NCI-H187 (cell line): ENCODE measurements at places on chromosomes 3 and 15.
A peak's percentile ranks its signal among the peaks of the same experiment; 100 is the strongest.

- DNase-seq: no peak
These were observed 124.5 kb downstream of the SUCLG2 start for GRCh38 chr3:67529915-67530314.

- no peak for DNase-seq
These were observed 17.2 kb downstream of the GPD1L start for GRCh38 chr3:32123620-32124019.

DNA sequence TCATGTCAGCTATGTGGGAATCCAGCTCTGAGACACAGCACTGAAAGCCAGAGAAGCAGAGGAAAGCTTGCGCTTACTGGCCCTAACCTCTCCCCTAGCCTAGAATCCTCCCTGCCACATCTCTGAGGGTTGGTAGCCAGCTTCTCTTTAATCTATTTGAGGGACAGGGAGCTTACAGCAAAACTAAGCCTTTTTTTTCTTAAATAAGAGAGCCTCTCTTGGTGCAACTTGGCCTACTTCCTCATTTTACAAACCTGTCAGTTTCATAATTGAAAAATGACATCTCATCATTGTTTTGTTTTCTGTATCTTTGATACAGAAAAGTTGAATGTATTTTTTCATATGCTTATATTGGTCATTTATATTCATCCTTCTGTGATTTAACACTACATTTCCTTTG lies 193.9 kb downstream of the ZNF621 start:
- DNase-seq: no peak

DNA sequence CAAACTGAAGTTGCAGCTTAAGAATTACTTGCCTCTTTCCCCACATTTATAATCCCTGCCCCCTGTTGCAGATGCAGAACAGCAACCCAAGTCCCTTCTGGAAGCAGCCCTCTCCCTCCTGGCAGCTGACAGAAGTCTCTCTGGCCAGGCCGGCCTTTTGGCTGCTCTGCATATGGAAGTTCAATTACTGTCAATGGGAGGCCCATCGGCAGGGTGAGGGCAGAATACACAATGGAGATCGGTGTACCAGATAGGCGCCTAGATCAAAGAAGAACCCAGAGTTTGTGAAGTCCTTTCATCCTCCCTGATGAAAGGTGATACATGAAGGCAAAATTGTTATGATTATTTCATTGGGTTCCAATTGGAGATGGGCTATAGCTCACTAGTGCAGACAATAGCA lies 327.9 kb upstream of the CTNNB1 start:
- DNase-seq: no peak

DNA sequence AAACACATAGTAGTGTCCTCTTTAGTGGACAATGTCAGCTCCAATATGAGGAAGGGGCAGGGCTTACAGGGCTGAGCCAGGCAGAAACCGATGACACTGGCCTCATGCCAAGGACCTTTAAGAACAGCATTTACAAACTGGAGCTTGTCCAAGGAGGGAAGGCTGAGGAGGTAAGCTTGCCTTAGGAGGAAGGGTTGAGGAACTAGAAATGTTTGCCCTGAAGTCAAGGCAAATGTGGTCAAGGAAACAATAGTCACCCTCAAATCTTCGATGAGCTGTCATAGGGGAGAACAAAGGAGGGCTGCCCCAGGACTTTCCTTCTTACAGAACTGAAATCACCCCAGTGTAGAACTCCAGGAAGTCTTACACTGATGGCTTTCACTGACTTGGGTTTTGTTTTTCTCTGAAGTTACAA lies 136.4 kb downstream of the LIPC start:
- DNase-seq: no peak

GRCh38 chr3:23115171-23115877 lies 87.8 kb upstream of the UBE2E2 start:
- no peak for DNase-seq

DNA sequence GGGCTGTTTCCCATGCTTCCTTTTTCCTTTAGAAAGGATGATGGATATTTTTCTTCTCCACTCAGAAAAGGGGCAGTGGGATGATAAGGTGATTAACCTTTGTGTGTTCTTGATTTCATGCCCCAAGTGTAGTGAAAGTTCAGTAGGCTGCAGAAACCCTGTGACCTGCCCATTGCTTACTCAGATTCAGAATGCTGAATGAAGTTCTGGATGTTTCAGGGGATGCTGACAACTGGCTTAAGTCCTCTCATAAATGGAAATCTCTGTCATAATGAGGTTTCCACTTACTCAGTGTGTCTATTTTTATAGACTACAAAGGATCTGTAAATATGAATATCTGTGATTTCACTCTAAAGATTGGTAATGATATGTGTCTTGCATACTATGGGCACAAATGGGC lies 471.3 kb upstream of the TPRG1 start:
- no peak for DNase-seq

DNA sequence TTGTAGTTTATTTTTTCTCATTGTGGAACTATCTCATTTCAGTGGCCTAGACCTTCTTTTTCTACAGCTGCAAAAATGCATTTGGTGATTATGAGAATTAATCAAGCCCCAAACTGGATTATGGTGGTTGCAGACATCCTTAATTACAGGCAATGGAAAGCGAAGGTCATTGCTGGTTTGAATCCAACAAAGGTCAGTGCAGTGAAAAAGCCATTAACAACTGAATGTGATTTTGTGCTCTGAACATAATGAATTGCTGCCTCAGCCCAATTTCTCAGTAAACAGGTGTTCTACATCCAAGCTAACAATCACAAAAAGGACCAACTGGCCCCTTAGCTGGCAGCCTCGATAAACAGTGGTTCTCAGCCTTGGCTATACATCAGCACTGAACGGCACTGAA lies 260.1 kb upstream of the DPPA4 start:
- DNase-seq: no peak

DNA sequence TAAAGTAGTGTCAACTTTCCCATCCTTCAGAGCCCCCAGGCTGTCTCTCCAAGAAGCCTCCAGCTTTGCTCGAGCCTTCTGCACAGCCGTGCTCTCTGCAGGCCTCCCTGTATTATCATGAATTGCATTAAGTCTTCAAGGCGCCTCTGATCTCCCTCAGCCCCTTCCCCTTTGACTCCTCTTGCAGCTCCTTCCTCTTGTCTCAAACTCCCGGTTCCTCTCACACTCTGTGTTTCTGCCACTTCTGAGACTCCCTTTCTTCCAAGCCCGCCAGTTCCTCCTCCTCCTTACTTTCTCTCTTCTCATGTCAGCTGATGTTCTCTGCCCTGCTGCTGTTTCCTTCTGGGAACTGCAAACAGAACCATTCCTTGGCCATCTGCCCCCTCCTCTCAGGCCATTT lies 418.8 kb downstream of the EPHB1 start:
- DNase-seq: no peak

GRCh38 chr15:93241696-93242585 lies 152.9 kb upstream of the RGMA start:
- no peak for DNase-seq

- peak; percentile 87 for DNase-seq
These were observed at the start of gene FGF12 for GRCh38 chr3:192727032-192727847. Gene FGF12, minus strand, starts transcription at chr3:192727541.

DNA sequence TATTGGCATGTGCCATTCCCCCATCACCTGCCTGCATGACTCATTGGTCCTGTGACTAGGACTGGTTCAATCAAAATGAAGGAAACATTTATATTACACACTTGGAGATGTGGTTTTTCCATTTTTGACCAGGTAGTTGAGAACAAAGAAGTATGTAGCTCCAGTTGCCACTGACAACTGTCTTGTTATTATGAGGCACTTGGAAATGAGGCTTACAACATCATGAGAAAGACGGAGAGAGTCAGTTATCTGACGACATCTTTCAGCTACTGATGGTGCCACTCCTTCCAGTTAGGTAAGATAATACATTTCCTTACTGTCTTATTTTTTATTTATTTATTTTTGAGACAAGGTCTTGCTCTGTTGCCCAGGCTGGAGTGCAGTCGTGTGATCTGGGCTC lies 21.8 kb upstream of the PROK2 start:
- no peak for DNase-seq

DNA sequence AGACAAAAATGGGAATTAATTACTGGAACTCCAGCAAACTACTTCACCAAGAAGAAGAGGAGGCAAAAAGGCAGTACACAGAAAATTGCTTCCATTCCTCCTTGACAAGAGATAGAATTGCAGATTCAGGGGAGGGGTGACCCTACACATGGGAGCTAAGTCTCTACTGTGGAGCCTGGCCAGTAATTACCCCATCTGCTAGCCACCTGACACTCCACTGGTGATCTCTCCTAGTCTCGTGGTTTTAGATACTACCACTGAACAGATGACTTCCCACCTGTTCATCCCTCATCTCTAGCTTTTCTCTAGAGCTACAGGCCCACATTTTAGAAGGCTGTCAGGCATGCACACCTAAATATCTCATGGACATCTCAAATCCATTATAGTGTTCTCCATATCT lies 224.3 kb upstream of the NR2F2 start:
- DNase-seq: no peak

- DNase-seq: no peak
These were observed 208.1 kb downstream of the PTPRG start for GRCh38 chr3:61769266-61769990.

GRCh38 chr3:127275287-127275781 lies 12.5 kb downstream of the PRR20G start:
- DNase-seq: no peak

DNA sequence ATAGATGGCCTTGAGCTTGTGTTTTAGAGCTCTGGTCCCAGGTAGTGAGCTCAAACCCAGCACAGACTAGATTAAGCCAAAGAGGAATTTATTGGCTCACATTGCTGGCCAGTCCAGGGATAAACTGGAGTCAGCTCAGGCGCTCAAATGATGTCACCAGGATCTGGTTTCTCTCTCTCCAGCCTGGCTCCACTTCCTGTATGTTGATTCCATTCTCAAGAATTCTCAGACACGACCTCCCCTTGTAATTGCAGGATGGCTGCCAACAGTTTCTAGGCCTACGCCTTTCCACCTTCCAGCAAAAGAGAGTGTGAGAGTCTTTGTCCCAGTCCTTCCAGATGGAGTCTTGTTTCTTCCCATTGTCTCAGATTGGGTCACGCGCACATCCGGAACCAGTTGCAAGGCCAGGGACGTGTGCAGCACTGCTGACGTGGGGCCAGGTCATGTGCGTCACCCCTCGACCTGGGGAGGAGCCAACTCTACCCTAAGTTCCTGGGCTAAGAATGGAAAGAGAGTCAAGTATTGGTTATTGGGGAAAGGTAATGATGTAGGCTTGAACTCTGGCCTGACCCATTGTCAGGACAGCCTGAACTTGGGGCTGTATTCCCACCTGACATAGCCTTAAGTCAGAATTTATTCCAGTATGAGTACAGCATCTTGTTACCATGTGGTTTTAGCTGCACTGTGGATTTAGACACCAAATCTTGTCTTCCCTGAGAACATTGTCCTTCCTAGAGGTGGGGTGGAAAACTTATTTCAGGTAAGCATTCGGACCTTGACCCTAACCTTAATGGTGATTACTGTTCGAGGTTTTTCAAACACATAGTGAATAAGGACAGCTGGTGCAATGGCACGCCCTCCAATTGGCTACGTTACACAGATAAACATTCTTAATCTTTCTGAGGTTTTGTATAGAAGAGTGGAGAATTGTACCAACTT lies 31.6 kb downstream of the CACNA1D start:
- DNase-seq: no peak

DNA sequence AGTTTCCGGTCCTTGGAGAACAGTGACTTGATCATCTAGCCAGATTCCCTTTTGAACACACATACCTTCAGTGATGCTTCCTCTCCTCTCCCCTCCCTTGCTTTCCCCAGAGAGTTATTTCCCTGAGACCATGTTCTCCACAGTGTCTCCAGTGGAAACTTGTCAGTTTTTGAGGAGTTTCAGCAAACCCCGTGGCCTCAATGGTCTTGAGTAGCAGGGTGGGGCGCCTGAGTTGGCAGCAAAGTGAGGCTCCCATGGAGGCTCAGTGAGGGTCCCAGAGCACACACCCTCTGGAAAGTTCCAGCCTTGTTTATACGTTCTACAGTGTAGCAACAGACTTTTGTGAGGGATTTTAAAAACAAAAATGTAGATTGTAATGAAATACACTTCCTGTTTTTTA lies 135.1 kb downstream of the LRRC28 start:
- no peak for DNase-seq

- DNase-seq: no peak
These were observed 3.8 kb upstream of the IRAK2 start for GRCh38 chr3:10160925-10161324.

DNA sequence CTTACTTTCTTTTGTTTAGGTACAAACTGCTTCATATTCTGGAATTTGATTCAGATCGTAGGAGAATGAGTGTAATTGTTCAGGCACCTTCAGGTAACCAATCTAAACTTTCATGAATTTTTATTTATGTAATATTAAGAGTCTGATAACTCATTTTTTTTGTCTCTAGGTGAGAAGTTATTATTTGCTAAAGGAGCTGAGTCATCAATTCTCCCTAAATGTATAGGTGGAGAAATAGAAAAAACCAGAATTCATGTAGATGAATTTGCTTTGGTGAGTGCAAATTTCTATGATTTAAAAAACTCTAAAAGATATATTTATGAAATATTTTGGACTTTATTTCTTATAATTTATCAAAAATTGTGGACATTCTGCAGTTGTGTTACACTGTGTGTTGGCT lies 75.8 kb downstream of the ATP11B start:
- DNase-seq: no peak

DNA sequence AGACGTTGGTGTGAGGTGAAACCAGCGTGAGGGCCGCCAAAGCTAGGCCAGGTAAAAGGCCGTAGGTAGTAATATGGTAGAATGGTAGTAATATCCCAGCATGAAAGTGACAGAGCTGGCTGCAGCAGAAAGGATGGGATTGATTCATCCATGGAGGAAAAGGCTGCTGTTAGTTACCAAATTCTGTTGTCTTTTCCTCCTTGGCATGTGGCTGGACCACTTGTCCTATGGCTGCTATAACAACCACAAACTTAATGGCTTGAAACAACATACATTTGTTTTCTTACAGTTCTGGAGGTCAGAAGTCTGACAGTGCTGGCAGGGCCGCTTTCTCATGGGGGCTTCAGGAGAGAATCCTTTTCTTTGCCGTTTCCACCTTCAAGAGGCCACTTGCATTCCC lies 47.8 kb upstream of the CHST2 start:
- DNase-seq: no peak

- DNase-seq: no peak
These were observed 501.5 kb downstream of the ROBO2 start for GRCh38 chr3:77541203-77541922.

DNA sequence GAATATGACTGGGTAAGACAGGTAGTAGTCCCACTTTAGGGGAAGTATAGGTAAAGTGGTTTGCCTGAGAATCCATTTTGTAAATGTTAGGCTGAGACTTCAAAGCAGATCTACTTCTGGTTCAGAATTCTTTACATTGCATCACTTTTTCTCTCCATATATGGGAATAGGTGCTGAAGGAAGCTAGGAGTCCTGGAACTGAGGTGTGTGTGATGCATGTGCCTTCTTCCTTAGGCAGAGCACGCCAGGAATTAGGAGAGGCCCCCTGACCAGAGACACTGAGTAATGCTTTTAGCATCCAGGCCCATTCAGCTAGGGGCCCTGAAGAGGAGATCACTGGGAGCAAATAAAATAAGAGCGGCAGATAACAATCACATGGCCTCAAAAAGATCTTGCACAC lies 69.2 kb upstream of the DCP1A start:
- no peak for DNase-seq

GRCh38 chr3:17151598-17152373 lies 267.0 kb downstream of the PLCL2 start:
- no peak for DNase-seq
